SK-N-MC (cell line): ENCODE measurements at places on chromosomes 5 and 9.

GRCh38 chr5:77957-78804 lies 13.8 kb upstream of the PLEKHG4B start:
- no peak for DNase-seq

- DNase-seq, result no peak
These were observed 31.0 kb downstream of the RNF130 start for GRCh38 chr5:180040287-180041214.

- no peak for DNase-seq
These were observed 496.2 kb upstream of the ADAMTS16 start for GRCh38 chr5:4643960-4644359.

GRCh38 chr5:98193921-98194760 lies 579.3 kb upstream of the RGMB start:
- DNase-seq, result no peak

- no peak for DNase-seq
These were observed 42.3 kb downstream of the B4GALT1 start for GRCh38 chr9:33124751-33125381.

DNA sequence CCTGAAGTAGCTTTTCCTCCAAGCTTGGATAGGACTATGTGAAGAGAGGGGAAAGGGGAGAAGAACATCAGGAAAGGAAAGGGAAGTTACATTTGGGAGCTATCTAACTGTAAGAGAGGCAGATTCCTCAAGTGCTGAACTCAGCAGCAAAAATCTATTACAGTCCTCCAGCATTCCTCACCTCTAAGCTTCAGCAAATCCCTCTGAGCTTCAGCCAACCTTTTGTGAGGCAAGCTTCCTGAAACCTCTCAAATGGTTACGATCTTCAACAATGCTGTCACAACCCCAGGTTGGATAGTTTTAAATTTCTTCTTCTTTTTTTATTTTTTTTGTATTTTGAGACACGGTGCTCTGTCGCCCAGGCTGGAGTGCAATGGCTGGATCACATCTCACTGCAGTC lies 2.5 kb upstream of the RNF38 start:
- DNase-seq, result no peak

DNA sequence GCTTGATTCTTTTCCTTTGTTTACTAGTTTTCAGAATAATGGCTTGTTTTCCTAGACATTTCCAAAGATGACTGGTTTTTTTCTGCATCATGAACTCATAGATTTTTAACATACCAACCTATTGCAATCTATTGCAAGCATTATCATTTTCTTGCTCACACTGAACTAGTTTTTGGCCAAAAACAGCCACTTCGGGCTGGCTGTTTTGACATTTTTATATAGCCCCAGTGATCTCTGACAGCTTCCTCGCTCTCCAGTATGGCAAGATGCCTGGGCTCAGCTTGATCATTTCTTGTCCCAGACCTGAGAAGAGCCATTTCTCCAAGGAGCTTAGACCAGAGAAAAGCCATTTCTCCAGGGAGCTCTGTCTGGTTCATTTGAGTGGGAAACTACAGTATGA lies 94.3 kb upstream of the MAMDC2 start:
- no peak for DNase-seq
